ENCODE measurements at places on chromosomes 5 and 9. TPM values are rescaled to one million over a fixed set of nuclear protein-coding genes. Genes with fewer than 3 reads are reported as not detected.

DNA sequence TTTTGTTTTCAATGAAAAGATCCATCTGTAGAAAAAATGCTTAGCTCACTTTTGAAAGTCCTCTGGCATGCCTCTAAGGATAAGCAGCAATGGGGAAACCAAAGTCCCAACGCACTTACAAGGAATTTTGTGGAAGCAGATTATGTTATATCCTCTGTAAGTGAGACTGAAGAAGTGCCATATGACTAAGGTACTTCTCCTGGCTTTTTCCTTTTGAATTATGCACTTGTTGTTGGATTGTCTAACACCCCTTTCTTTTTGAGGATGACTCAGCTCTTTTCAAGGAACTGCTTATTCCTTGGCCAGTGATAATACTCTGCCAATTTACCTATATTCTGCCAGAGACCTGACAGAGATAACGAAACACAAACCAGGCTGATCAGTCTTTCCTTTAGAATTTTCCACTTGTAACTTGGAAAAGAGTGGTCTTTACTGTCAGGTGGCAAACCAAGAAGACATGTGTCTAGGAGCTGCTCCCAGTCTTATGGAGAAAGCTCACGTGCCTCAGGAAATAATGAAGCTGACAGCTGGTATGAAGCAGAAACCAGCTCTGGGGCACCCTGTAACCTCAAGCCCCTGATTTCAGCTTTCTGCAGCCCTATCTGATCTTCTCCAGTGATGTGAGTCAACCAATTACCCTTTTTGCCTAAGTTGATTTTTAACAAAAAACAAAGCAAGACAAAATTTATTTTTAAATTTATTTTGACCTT is 290.8 kb upstream of the FBXL7 start:
- no peak for DNase-seq

GRCh38 chr9:34555002-34555348 is 32.2 kb upstream of the ENHO start:
- DNase-seq = no peak

DNA sequence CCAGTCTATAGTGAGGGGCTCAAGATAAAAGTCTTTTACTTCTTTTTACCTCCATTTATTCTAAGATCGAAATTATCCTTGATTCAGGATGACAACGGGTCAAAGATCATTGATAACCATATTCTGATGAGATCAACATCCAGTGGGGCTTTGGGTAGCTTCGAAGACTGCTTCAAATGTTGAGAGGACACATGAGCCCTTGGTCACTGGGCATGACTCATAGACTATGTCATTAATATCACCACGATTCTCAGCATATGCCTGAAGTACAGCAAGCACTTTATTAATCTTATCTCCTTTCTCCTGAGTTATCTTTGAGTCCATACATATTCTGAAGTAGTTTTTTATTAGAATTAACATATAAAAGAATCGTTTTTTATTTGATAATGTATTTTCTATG is 117.1 kb upstream of the DAB2 start:
- DNase-seq = no peak

DNA sequence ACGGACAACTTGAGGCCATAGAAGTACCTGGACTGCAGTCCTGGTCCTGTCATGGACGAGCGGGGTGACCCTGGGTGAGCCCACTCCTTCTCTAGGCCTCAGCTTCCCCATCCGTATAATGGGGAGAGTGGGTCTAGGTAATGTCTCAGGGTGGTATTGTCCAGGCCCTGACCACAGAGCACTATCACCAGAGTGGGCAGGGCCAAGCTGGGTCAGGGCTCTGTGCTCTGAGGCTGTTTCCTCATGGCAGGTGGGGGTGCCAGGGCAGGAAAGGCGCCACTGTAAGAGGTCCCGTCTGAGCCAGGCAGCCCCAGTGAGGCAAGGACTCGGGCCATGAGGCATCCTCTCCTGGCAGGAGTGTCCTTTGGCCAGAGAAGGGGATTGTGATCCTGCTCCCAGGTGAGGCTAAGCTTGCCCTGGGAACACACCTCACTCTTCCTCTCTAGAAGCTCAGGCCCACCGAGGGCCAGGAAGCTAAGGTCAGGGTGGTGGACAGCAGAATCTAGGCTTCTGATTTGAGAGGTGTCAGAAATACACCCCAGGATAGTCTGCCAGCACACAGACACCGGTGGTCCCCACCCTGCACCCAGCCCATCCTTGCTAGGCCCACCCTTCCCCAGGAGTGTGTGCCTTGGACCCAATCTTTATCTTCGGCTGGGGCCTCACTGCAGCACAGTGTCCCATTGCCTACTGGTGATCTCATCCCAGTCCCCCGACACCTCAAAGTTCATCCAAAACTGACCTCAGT is 1.5 kb upstream of the MYOZ3 start:
- DNase-seq = no peak

GRCh38 chr9:29214690-29215253 is 1641.5 kb upstream of the C9orf72 start:
- no peak for DNase-seq

GRCh38 chr5:126363658-126364057 is 59.6 kb upstream of the GRAMD2B start:
- no peak for DNase-seq

- no peak for DNase-seq
These were observed 524.8 kb downstream of the RAB3C start for GRCh38 chr5:59107692-59108091.

The GDA gene
- polyA plus RNA-seq = 0.11 TPM

The CDO1 gene
- 0.16 TPM for polyA plus RNA-seq

Data from naive B cell (primary cell).